ENCODE measurements at places on chromosomes 11 and 22.

DNA sequence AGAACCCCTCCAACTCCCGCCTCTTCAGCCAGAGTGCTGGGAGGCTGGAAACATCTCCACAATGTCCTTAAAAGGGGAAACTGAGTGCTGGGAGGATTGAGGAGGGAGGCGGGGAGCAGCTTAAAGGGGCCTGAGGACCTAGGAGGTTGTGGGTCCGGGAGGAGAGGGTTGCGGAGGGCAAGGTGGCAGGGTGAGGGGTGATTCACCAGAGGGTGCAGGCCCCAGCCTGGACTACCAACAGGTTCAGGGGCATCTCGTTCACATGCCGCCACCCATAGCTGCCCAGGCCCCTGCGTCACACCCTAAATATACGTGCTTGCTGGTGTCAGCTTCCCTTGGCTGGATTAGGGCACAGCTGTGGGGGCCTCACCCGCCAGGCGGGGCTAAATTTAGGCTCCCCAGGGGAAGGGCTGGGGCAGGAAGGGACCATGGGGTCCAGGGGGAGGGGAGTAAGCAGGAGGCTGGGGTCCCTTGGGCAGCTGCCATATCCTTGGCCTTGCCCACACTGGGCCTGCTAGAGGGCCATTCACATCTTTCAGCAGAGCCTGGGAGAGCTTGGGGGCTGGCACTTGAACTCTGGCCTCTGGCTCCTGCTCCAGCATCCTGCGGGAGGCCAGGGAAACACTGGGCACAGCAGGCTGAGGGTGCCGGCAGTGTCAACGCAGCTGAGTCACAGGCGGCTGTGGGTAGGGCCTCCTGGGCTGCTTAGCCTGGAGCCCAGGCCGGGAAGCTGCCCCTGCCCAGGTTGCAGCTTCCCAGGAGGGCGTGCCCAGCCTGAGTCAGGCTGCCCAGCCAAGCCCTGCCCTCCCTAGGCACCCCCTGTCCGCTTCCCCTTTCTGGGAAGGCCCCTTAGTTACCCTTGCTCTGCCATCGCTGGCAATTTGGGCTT lies 1.3 kb downstream of the EHBP1L1 start:
- DNase-seq = no peak
- H3K27me3 ChIP-seq = no peaks in the 10 kb centered on the region
- H3K4me1 ChIP-seq = peaks cover 96% of the 10 kb centered on the region

- no peaks in the 10 kb centered on the region for H3K4me1 ChIP-seq
- H3K4me3 ChIP-seq = no peak overlapping the region
- no peaks in the 10 kb centered on the region for H3K27me3 ChIP-seq
- H3K27ac ChIP-seq = no peak overlapping the region
- DNase-seq = no peak
These were observed 11.6 kb upstream of the CHADL start for GRCh38 chr22:41252365-41252764.

- H3K27me3 ChIP-seq = no peaks in the 10 kb centered on the region
- no peak for DNase-seq
- peaks cover 35% of the 10 kb centered on the region for H3K4me1 ChIP-seq
- H3K27ac ChIP-seq = peak overlapping the region; percentile 68
These were observed 426 bp upstream of the GDPD5 start for GRCh38 chr11:75526192-75526541.

- H3K4me3 ChIP-seq = no peak overlapping the region
- peaks cover 24% of the 10 kb centered on the region for H3K27me3 ChIP-seq
These were observed 34.6 kb upstream of the GNAZ start for GRCh38 chr22:23035557-23036277.

DNA sequence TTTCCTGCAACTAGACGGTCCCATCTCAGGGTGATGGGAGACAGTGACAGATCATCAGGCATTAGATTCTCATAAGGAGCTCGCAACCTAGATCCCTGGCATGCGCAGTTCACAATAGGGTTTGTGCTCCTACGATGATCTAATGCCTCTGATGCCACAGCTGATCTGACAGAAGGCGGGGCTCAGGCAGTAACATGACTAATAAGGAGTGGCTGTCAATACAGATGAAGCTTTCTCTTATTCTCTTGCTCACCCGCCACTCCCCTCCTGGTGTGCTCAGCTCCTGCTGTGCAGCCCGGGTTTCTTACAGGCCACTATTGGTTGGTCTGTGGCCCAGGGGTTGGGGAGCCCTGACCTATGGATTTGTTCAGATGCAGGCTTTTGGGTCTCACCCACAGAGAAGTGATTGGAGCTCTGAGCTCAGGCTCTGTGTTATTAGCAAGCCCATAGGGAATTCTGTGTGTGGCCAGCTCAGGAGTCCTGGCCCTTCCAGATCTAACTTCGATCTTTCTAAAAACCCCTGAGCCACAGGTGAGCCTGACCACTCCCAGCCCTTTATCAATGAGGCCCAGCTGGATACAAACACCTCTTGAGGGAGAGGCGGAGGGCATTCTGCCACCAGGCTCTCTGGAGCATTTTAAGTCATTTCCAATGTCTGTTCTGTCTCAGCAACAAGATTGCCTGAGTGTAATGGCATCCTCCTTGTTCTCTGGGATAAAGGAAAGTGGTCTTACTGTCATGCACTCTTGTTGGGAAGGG lies 351.8 kb downstream of the BUD13 start:
- H3K4me1 ChIP-seq = no peaks in the 10 kb centered on the region
- H3K4me3 ChIP-seq = no peak overlapping the region
- H3K27me3 ChIP-seq = peaks cover 21% of the 10 kb centered on the region
- no peak for DNase-seq
- no peak overlapping the region for H3K27ac ChIP-seq

DNA sequence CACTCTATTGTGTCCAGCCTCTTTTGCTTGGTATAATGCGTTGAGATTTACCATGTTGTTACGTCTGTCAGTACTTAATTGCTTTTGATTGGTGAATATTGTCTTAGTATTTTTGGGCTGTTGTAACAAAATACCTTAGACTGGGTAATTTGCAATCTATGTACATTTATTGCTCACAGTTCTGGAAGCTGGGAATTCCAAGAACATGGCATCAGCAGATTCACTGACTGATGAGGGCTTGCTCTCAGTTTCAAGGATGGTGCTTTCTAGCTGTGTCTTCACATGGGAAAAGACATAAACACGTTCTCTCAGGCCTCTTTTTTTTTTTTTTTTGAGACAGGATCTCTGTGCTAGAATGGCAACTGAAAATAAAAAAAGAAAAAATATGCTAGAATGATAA lies 46.7 kb upstream of the INCENP start:
- H3K4me1 ChIP-seq = no peaks in the 10 kb centered on the region
- H3K4me3 ChIP-seq = no peak overlapping the region
- no peaks in the 10 kb centered on the region for H3K27me3 ChIP-seq
- H3K36me3 ChIP-seq = no peaks in the 10 kb centered on the region
- no peak overlapping the region for H3K27ac ChIP-seq

DNA sequence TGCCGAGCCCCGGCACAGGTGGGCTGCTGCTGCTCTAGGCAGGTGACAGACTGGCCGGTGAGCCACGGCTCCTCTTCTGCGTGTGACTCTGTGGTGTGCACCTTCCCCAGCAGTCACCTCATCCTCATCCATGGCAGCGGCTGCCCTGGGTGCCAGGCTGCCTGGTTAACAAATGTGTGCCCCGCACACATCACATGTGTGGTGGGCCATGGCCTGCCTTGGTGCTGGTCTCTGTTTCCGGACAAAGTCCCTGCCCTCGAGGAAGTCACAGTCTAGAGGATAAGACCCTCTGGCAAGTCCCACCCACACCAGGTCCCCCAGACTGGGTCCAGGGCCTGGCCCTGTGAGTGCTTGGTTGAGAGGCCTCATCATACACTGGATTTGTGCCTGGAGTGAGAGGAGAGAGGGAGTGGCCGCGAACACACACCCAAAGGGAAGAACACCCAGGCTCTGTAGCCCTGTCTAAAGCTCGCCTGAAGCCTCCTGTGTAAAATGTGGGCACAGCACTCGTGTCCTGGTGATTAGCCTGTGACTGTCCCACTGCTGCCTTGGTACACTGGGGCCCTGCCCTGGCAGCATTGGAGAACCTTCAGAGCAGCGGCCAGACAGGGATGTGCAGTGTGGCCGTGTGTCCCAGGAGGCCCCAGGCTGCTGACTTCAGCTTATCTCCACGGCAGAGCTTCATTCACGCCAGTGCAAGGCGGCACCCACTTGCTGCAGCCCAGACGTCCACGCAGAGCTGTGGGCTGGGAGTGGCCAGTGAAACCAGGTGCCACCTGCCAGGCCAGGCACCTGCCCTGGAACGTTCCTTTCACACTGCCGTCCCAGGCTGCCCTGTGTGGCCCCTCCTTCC lies 269.9 kb downstream of the TBC1D22A start:
- peaks cover 20% of the 10 kb centered on the region for H3K4me1 ChIP-seq
- no peaks in the 10 kb centered on the region for H3K27me3 ChIP-seq
- H3K4me3 ChIP-seq = no peak overlapping the region
- DNase-seq = no peak
- no peak overlapping the region for H3K27ac ChIP-seq
- H3K36me3 ChIP-seq = no peaks in the 10 kb centered on the region

GRCh38 chr11:123030517-123030916 lies 31.4 kb downstream of the HSPA8 start:
- no peaks in the 10 kb centered on the region for H3K4me1 ChIP-seq
- H3K4me3 ChIP-seq = no peak overlapping the region
- H3K27me3 ChIP-seq = peaks cover 29% of the 10 kb centered on the region

- H3K4me1 ChIP-seq = no peaks in the 10 kb centered on the region
- no peak overlapping the region for H3K27ac ChIP-seq
- no peak overlapping the region for H3K4me3 ChIP-seq
- DNase-seq = no peak
These were observed 695.3 kb downstream of the KCNA4 start for GRCh38 chr11:29321293-29322132.

All from K562 (cell line).